ENCODE measurements at places on chromosomes 7 and 10.

DNA sequence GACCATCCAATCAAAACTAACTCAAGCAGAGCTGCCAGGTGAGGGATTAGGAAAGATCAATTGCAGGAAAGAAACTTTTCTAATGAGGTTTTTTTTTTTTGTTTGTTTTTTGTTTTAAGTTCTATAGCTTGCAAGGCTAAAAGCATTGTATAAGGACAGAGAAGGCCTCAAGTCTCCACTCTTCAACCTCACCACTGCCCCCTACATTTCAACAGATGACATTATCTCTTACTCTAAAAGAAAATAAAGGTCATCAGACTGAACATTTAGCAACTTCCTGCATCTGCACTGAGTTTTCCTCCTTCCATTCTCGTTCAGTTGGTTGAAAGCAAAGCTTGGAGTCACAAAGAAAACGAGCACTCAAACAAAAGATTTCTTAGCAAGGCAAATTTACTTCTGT lies 45.2 kb upstream of the EXOC4 start:
- no peak for DNase-seq

GRCh38 chr7:28871631-28872030 lies 86.5 kb downstream of the TRIL start:
- DNase-seq: no peak

- DNase-seq: no peak
Measured at GRCh38 chr7:150901160-150902035, 49.1 kb downstream of the AOC1 start.

DNA sequence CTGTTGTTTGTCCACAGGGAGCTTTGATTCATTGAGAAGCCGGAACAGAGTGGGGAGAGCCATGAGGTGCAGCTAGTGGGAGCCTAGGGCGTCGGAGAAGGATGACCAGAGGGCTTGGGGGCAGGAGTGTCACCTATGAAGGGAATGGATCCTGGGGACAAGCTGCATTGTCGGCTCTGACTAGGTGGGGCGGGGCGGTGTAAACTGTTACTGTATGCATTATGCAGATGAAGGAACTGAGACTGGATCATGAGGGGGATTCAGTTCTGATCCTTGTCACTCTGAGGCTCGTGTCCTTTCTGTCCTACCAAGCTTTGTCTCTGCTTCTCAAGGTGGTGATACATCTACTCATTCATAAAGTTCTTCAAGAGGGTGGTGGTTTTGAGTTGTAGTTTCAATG lies 39.9 kb upstream of the MMD2 start:
- no peak for DNase-seq

GRCh38 chr7:156611014-156612010 lies 29.3 kb upstream of the RNF32 start:
- DNase-seq: no peak

DNA sequence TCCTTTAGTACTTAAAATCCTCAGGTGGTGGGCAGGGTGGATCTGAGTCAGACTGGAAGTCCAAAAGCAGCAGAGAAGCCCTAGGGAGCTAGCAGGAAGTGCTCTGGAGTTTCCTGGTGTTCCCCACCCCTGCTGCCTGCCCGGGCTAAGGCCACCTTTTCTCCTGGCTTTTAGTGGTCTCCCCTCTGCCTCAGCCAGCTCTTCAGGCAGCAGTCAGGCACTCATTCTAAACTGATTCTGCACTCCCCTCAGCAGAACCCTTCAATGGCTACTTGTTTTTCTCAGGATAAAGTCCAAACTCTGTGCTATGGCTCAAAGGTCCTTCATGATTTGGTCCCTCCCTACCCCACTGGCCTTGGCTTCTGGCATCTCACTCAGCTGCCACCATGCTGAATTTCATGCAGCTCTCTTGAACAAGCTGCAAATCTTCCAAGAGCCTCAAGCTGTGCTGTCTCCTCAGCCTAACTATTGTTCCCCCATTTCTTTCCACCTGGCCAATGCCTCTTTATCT lies 28.9 kb upstream of the DNMBP start:
- DNase-seq: no peak

DNA sequence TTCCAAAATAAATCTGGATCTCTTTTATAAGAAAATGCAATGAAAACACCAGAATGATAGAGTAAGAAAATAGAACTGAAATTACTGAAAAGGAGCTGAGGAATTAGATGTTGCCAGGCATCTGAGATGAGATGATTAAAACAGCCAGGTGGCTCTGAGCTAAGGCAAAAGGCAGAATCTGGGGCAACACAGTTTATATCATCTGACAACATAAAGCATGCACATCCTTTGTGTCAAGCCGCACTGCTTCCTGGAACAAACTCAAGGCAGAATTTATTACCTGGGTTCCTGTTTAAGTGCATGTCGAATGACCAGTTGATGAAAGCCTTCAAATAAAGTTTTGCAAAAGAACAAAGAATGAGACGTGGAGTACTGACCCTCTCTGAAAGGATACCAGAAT lies 247.0 kb downstream of the SNX10 start:
- no peak for DNase-seq

DNA sequence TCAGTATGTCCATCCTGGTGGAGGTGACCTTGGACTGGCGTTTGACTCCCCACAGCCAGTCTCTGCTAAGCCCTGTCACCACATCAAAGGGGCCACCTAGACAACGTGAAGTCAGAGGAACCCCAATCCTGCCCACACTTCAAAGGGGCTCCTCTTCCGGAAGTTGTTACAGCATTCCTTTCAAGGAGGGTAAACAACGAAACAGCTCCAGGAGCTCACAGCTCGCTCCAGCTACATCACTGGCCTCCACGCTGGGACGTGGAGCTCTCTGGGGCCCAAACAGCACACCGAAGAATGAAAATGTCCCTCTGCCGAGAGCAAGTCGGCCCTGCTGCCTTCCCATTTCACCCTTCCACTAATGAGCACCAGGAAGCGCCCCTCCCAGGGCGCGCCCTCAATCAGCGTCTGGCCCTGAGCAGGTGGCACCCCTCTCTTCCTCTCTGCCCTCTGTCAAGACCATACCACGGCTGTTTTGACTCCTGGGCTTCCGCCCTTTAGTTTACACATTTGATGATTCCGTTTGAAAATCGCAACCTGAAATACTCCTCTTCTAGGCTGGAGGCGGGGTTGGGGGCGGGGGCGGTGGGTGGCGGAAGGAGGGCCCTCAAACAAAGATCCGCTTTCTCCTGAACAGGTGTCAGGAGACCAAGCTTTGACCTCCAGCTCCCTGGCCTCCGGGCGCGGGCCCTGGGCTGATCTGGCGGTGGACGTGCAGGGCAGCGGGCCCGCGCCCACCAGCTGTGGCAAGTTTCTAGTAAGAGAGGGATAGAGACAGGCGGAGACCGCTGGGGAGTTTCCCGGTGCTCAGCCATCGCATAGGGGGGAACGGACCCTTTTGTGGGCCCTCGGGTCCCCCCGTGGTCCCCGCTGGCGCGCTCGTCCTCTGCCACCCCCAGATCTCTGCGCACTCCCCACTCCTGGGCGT lies 53.1 kb upstream of the KDM7A start:
- peak; percentile 65 for DNase-seq

GRCh38 chr10:93081834-93082233 lies 8.1 kb downstream of the CYP26A1 start:
- DNase-seq: no peak

GRCh38 chr7:16851829-16852228 lies 30.0 kb downstream of the AGR3 start:
- DNase-seq: no peak
